Right lung (tissue), 10 donors: ENCODE measurements at places on chromosomes 6 and 20. TPM values are rescaled to one million over a fixed set of nuclear protein-coding genes. Genes with fewer than 3 reads are reported as not detected.

GRCh38 chr20:46132705-46133120, 14.6 kb downstream of the CD40 start:
- peak; percentile 46 for DNase-seq

DNA sequence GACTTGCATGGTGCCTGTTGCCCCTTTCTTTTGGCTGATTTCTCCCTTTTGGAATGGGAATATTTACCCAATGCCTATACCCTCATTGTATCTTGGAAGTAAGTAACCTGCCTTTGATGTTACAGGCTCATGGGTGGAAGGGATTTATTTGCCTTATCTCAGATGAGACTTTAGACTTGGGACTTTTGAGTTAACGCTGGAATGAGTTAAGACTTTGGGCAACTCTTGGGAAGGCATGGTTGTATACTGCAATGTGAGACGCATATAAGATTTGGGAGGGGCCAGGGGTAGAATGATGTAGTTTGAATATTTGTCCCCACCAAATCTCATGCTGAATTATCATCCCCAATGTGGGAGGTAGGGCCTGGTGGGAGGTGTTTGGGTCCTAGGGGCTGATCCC, 75.5 kb downstream of the SYCP2 start:
- no peak for DNase-seq

DNA sequence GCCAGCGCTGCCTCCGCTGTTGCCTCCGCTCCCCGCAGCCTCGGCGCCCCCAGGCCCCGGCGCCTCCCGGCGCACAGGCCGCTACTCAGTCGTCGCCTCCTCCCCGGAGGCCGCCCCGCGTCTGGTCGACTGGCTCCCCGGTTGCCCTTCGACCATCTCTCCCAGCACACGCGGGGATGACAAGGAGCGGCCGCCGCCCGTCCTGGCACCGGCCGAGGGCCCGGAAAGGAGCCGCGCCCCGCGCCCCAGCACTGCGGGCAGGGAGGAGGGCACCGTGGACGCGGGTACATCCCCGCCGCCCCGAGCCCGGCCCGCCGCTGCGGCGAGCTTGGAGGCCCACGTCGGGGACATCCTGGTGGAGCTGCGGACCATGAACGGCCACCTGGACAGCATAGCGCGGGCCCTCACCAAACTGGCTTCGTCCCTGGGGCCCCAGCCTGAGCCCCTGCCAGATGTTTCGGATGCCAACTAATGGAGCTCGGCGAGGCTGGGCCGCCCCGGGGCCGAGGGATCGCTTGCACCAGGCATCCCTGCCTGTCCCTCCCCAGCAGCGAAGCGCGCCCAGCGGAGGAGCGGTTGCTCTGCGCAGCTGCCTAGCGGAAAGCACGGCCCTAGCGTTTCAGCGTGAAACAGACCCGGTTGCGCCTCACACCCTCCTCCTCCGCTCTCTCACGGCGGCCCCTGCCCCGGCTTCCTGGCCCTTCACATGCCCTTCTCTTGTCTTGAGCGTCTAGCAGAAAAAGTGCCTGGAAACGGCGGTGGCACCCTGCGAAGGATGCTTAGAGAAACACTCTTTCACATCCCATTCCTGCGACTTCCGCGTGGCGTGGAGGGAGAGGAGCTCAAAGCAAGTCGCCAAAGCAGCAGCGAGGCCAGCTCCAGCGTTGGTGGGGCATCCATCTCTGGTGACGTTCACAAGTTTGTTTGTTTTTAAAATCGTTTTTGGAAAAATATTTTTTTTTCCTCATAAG, 285.8 kb upstream of the SUPT3H start:
- no peak for DNase-seq

GRCh38 chr6:159214281-159214680, 45.1 kb downstream of the FNDC1 start:
- no peak for DNase-seq

DNA sequence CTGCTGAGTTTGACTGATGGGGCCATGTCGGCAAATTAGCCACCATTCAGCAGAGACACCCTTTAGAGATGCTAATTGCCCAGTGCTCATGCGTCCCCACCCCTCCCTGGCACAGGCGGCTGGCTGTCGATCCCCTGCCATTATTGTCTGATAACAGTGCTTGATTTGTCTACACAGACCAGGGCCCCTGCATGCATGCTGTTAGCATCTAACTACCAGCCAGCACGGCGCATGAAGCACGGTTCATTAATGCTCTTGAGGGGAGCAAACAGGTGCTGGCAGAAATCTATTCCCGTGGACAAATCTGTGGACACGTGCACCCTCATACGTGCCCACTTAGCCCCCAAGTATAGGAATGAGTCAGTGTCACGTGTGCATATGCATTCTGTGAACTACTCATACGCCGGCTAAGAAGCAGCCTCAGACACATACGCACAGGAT, 32.2 kb downstream of the KCNB1 start:
- no peak for DNase-seq

Gene TNXB
- polyA plus RNA-seq: 24.8 TPM

Gene SLPI
- polyA plus RNA-seq: 3.9 TPM

GRCh38 chr6:9197726-9198125, 762.4 kb upstream of the SLC35B3 start:
- DNase-seq: no peak

Gene SLCO4A1
- polyA plus RNA-seq: 0.48 TPM

- DNase-seq: no peak
Observed at GRCh38 chr20:6680854-6681253, 86.6 kb upstream of the BMP2 start.

Gene CST4
- polyA plus RNA-seq: not detected

Gene OLIG3
- polyA plus RNA-seq: not detected

DNA sequence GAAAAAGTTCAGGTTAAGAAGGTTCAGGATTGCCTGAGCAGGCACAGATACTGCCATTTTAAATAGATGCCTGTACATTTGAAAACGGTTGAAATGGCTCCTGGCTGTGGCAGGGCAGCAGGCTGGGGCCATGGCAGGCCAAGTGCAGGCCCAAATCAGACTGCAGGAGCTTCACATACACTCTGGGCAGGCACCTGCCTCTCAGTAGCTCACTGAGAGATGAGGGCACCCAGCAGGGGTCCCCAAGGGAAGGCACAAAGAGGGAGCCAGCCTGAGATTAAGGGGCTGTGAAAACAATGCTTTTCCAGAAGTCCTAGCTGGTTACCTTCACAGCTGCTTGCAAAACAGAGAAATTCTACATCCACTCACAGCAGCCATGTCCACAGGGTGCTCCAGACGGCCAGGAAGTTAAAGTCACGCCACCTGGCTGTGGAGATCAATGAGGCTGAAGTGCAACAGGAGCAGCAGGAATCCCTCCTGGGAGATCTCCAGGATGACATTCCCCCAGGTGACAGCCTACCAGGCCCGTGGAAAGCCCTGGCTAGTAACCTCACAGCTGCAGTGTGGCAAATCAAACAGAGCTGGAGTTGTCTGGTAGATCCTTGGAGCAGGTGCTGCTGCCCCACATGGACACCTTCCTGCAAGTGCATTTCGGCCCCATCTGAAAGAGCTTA, 6.2 kb upstream of the RAET1E start:
- no peak for DNase-seq

GRCh38 chr20:31666258-31667042, 28.7 kb downstream of the COX4I2 start:
- DNase-seq: no peak

GRCh38 chr6:343960-344815, 47.4 kb upstream of the IRF4 start:
- no peak for DNase-seq

DNA sequence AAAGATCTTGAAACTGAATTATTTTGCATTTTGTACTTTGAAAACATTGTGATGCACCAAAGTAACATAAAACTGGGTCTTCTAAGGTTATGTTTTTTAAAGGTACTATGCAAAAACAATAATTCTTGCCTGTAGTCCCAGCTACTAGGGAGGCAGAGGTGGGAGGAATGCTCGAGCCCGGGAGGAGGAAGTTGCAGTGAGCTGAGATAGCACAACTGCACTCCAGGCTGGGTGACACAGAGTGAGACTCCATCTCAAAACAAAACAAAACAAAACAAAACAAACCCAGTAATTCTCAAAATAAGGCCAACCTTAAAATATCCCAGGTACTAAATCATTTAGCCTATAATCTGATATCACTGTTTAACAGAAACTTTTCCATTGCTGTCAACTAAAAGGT, 269.6 kb downstream of the KHDC1L start:
- DNase-seq: no peak

Gene TASP1
- 17.5 TPM for polyA plus RNA-seq

DNA sequence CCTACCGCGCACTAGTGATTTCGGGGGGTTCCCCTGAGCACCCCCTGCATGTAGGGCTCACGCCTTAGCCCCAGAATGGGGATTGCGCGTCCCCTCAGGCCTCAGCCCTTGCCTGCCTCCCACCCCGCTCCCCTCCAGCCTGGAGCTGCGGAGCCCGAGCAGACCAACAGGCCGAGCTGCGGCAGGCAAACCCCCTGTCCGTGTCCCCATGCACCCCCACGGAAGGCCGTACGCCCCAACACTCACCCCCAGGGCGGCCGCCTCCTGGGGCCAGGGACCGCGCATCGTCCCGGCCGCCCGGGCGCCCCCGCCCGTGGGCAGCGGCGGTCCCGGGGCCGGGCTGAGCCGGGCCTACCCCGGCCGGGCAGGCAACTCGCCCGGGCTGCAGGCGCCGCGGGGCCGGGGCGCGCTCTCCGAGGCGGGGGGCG, 1.2 kb upstream of the KCNB1 start:
- no peak for DNase-seq

Gene ENPP5
- 10.2 TPM for polyA plus RNA-seq

DNA sequence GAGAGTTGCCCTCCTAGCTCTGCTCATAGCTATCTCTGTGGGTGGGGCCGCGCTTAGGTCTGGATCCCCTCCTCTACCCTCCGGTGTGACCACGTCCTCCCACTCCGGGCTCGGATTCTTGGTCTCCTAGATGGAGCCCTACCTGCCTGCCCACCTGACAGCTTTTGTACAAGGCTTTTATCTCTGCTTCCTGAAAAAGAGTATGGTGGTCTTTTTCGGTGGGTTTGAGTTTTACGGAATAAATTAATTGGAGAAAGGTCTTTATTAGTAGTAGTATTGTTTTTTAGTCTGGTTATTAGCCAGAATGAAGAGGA, 773 bp downstream of the SMAP1 start:
- no peak for DNase-seq

- no peak for DNase-seq
Observed at GRCh38 chr6:152978058-152978457, 4.8 kb downstream of the FBXO5 start.

DNA sequence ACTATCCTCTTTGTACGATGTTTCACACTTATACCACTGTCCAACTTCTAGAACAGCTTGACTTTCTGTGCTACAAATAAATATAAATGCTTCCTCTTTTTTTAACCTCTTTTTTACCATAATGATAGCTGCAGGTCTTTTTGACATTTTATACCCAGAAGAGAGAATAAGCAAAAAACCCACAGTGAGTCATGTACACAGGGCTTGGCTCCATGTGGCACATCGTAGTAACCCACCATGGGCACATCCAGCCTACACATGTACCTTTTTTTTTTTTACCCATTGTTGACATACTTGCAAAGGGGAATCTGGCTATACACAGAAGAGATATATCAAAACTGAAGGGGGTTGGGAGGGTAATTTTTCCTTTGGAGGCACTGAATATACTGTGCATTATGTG, 59.5 kb upstream of the RSPO3 start:
- DNase-seq: no peak

Gene RAET1G
- 2.0 TPM for polyA plus RNA-seq

DNA sequence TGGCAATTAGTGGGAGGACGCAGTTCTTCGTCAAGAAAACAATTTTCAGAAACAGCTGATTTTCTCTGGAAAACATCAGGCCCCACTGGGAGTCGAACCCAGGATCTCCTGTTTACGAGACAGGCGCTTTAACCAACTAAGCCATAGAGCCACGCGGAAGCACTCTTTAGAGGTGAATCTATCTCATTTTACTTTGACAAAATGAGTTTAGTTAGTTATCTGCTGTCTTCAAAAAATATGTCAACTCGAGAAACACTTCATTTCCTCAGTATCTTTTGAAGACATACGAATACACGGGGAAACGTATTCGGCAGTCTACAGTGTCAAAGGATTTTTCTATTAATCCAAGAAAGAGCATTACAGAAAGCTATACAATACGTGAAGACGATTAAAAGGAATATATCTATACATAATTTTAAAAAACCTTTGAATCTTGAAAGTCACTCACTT, 26.7 kb downstream of the GPX6 start:
- DNase-seq: peak; percentile 32

DNA sequence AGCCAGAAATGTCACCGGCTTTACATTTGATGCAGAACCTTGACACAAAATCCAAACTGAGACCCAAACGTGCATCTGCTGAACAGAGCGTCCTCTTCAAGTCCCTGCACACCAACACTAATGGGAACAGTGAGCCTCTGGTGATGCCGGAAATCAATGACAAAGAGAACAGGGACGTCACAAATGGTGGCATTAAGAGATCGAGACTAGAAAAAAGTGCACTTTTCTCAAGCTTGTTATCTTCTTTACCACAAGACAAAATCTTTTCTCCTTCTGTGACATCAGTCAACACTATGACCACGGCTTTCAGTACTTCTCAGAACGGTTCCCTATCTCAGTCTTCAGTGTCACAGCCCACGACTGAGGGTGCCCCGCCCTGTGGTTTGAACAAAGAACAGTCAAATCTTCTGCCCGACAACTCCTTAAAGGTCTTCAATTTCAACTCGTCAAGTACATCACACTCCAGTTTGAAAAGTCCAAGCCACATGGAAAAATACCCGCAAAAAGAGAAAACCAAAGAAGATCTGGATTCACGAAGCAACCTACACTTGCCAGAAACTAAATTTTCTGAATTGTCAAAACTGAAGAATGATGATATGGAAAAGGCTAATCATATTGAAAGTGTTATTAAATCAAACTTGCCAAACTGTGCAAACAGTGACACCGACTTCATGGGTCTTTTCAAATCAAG, 108.4 kb downstream of the RTN4IP1 start:
- no peak for DNase-seq

Gene TMEM30A
- 157 TPM for polyA plus RNA-seq

DNA sequence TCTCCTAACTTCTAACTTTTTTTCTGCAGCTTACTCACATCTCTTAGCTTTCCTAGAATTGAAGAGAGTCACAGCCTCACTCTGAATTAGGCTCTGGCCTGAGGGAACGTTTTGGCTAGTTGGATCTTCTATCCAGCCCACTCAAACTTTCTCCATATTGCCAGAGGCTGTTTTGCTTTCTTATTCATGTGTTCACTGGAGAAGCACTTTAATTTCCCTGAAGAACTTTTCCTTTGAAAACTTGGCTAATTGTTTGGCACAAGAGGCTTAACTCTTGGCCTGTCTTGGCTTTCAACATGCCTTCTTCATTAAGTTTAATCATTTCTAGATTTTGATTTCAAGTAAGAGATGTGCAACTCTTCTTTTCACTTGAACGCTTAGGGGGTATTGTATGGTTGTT, 138.2 kb upstream of the PLCB4 start:
- no peak for DNase-seq

- no peak for DNase-seq
Observed at GRCh38 chr20:46013322-46013828, 4.7 kb downstream of the MMP9 start.
